ENCODE measurements at places on chromosomes 12 and 14.

DNA sequence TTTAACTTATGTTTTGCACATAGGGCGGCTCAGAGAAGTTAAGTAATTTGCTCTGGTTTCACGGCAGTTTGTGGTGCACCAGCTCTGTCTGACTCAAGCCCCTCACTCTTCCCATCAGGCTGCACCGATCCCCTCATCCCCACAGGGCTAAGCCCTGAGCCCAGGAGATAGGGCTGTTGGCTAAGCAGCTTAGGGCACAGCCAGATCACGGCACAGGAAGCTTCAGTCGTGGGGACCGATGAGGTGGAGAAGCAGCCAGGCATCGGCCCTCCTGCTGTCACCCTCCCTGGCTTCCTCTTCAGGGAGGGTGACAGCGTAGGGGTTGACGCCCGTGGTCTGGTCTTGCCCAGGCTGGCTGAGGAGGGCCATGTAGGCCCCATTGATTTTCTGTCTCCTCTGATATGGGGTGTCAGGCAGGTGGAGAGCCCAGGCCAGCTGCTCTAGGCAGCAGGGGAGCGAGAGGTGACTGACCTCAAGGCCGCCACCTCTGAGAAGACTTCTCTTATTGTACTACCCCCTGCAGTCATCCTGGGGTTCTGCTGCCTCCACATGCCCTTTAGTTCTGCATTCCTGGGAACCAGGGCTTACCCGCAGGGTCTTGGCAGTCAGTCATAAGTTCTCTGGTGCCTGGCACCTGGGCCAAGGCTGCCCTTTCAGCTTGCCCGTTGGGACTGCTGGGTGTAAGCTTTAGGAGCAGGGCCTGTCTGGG, 166.4 kb downstream of the TSPAN9 start:
- no peak for DNase-seq

DNA sequence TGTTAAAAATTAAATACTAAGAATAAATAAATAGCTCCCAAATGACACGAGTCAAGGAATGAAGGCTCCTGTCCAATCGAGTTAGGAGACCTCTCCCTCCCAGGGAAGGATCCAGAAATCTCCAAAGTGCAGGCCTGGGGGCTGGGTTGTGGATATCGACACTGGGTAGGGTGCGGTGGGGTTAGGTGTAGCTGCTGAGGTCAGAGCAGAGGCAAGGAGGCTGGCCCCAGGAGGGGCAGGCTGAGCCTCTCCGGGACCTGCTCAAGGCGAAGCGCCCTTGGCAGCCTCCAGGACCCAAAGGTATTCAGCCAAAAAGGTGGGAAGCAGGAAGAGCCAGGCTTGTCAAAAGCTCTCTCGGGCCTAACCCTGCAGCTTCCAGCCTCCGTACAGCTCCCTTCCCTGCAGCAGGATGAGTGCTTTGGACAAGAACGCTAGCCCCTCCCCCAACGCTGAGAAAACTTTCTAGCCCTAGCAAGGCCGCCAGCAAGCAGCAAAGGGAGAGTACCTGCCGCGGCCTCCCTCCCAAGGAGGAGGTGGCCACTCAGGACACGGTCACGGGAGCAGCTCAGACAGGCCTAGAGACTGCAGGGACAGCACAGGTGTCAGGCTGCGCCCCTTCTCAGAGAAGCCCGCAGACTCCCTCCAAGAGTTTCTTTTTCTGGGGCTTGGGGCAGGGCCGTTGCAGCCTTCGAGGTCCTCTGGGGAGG, 3.7 kb upstream of the PNMA1 start:
- DNase-seq = no peak

- DNase-seq = no peak
Measured at GRCh38 chr12:16152885-16153673, 124.4 kb downstream of the SLC15A5 start.

DNA sequence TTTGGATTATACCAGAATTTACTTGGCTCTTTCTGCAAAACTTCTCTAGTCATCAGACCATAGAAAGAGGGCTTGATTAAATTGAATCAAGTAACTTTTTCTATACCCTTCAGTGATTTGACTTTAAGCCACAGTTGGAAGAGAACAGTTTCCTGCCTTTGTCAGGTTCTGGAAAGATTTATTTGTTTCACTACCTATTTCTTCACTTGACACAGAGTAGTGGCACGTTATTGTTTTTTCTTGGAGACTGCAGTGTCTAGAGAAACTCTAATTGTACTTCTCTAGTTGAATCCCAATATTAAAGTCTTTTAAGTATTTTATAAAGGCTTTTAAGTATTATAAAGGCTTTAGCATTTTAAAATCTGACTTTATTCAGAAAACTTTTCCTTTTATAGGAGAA, 138.1 kb downstream of the TMEM117 start:
- no peak for DNase-seq

- DNase-seq = no peak
Measured at GRCh38 chr14:89767861-89768268, 186.7 kb downstream of the EFCAB11 start.

DNA sequence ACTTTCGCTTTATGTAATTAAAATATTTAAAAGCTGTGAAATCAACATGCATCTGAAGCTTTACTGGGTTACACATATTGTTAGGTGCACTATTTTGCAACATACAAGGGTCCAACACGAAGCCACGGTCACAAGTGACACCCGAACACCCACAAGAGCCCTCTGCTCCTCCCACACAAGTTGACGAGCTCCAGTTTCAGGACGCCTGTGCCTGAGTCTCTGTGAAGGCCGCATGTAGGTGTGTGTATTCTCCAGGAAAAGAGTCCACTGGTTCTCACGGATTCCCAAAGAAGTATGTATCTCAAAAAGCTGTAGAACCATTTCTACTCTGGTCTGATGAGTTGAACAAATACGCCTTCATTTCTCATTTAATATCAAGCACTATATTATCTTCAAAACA, 12.0 kb downstream of the SLC15A4 start:
- DNase-seq = no peak

GRCh38 chr14:104874571-104875411, 9.7 kb downstream of the CEP170B start:
- no peak for DNase-seq

GRCh38 chr14:90836692-90837063, 20.4 kb upstream of the TTC7B start:
- no peak for DNase-seq

DNA sequence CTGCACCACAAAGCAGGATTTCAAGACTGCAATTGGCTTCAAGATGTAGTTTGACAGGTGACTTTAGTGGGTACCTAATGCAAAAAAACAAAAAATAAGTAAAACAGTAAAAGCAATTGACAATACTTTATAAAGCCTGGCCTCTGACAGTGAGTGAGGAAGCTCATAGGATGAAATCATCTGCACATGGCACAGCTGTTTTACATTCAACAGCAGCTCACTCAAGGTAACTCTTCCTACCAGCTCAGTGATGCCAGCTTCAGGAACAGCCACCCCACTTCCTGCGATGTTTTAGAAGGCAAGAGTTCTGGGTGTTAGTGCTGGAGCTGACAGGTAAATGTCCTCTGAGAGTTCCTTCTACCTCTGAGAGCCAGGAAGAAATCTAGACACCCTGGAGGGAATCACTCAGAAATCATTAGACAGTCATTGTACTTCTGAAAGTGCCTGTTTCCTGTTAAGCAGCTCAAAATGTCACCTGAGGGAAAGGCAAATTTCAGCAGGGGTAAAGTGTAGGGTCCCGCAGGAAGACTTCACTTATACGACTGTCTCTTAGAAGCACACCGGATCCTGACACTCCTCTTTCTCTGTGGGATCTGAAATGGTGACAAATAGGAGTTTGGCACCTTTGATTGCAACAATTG, 99.9 kb downstream of the FOXN3 start:
- DNase-seq = no peak

- DNase-seq = no peak
Measured at GRCh38 chr12:52022841-52023181, 16.1 kb downstream of the TAMALIN start.

DNA sequence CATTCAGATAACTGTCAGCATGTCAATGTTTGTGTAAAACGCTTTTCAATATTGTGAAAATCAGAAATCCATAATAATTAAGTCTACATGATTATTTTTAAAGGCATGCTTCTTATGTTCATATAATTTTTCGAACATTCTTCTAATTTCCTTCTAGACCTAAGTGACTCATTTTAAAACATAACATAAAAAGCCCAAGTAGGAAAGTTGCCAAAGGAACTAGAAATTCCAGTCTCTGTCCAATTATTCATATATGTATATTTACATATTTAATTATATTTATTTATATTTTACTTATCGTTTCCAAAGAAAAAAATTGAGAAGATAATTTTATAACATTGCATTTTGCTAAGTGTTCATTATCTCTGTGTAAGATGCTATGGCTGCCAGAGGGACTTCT, 110.4 kb downstream of the TMTC1 start:
- no peak for DNase-seq

- no peak for DNase-seq
Measured at GRCh38 chr12:47385653-47386052, 305.9 kb upstream of the AMIGO2 start.

- DNase-seq = no peak
Measured at GRCh38 chr12:9856894-9857293, 12.3 kb downstream of the CLEC2B start.

DNA sequence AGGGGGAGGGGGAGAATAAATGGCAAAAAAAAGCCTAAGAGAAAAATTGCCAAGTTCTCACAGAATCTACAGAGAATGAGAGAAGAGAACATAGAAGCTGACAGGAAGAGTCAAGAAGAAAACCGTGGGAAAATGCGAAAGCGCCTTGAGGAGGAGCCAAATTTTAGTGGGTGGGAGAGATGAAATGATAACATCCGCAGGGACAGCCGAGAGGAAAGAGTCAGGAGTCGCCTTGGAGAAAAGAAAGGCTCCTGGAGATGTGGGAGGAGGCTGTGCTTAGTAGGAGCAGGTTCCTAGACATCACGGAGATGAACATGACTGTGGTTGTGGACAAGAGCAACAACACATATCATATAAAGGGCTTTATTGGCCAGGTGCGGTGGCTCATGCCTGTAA, 49.4 kb downstream of the PHLDA1 start:
- no peak for DNase-seq

DNA sequence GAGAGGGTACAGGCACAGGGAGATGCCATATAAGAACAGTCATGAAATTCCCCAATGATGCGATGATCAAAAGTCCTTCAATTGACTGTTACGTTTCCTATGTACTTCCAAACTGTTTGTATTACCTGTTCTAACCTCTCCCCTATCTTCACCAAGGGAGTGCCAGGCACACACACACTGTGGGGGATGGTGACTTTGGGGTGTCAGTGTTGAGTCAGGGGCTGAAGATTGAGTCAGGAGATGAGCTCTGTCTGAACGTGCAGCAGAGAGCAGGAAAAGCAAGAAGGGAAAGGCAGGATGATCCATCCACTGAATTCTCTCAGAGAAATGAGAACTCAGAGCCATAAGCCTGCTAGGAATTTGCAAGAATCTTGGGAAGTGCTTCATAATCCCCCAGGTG, 153.4 kb downstream of the EFCAB11 start:
- no peak for DNase-seq

- peak; percentile 44 for DNase-seq
Measured at GRCh38 chr14:61837336-61838229, 75.4 kb downstream of the SNAPC1 start.

GRCh38 chr12:109304485-109304884, 4.6 kb downstream of the FOXN4 start:
- no peak for DNase-seq

DNA sequence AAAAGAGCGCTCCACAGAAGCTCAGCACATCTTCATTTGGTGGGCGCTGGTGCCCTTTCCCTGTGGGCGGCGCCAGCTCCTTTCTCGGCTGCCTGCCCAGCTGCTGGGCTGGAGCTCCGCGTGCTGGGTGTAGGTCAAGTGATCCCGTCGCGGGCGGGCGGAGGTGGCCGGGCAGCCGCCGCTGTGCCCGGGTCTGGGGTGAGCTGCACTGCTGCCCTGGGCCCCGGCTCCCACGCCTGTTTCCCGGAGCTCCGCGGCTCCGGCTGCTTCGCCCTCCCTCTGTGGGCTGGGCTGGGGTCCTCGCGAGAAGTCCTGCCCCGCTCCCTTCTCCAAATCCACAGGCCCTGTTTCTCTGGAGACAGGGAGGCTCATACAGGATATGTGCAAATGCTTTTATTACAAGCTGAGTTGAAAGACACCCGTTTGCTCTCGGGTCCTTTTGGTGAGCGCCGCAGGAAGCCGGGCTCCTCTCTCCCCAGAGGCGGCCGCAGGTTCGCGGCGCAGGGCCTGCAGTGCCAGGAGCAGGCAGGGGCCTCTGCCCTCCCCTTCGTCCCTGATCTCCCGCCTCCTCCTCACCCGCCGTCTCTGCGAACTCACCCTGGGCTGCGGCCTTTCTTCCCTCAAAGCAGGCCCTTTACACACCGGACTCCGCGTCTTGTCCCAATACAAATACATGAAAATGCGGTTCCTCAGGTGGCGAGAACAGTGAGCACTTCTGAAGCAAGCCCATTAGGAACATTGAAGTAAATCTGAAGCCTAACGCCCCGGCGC, 67.8 kb upstream of the CAPRIN2 start:
- no peak for DNase-seq

DNA sequence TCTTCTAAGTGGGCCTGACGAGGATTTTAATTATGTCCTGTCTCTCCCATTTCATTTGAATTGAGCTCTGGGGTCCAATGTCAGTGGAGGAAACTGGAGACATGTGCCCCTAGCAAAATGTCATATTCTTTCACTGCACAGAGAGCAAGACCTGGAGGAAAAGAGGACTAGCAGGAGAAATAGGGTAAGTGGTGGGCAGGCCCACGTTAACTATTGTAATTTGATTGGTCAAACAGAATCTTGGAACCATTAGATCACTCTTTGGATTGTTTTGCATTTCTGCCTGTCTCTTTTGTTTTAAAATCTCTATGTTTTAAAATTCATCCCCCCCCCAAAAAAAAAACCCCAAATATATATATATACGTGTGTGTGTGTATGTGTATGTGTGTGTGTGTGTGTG, 113.9 kb upstream of the PELI2 start:
- DNase-seq = no peak

DNA sequence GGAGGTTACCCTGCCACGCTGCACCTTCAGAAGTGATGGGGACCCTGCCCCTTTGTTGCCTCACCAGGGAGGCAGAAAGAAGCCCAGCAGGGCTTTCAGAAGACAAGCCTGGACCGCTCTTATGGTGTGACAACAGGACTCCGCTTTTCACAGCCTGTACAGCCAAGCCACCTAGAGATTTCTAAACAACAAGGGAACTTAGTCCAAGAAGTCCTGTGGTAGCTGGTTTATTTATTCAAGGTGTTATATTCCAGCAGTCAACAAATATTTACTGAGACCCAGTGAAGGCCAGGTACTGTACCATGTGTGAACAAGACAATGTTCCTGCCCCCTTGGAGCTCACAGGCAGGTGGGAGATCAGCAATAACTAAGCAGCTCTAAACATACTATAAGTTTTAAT, 4.0 kb upstream of the TMEM229B start:
- no peak for DNase-seq

- no peak for DNase-seq
Measured at GRCh38 chr14:43313719-43314118, 1193.4 kb downstream of the FSCB start.

DNA sequence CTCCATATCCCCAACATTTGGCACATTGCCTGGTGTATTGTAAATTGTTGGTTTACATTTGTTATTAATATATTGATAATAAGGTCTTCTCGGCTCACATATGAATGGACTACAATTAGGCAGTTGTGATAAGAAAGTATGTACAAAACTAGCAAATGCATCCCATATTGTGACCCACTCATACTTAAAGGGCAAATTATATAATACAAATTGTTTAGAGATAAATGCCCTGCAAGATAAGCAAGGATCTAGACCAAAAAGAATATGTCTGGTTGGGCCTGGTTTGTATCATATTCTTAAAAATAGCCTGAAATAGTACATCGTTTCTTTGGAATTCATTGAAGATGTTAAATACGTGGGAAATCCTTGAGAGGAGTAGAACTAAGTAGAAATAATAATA, 151.3 kb downstream of the CNTN1 start:
- no peak for DNase-seq

GRCh38 chr12:82144505-82144904, 213.7 kb downstream of the CCDC59 start:
- DNase-seq = no peak

GRCh38 chr12:124963211-124963610, 25.7 kb downstream of the DHX37 start:
- no peak for DNase-seq

Data from NCI-H1048 (cell line).